ENCODE measurements at places on chromosomes 4 and X. TPM values are rescaled to one million over a fixed set of nuclear protein-coding genes. Genes with fewer than 3 reads are reported as not detected.

- no peak for DNase-seq
Observed at GRCh38 chrX:97215186-97215585, 331.5 kb downstream of the RPA4 start.

RHOXF2 gene
- not detected for total RNA-seq

SH3BP2 gene
- 61.7 TPM for total RNA-seq

GRCh38 chrX:38346150-38346549 lies 6.3 kb upstream of the OTC start:
- no peak for DNase-seq

ETFDH gene
- 18.6 TPM for total RNA-seq

DNA sequence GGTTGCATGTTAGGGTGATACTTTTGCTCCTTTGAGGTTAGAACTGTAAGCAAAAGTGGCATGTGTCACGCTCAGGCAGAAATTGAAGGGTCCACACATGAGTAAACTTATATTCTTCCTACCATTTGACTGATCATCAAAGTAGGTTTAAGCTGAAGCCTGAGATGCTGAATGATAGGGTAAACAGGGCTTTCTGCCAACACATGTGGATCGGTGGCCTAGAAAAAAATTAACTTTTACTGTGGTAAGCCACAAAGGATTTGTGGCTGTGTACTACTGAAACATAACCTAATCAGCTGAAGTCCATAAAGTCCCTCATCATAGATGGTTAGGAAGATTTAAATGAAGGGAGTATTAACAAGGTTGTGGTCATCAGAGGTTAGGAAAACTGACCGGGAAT lies 1070.1 kb downstream of the STPG2 start:
- no peak for DNase-seq

DNA sequence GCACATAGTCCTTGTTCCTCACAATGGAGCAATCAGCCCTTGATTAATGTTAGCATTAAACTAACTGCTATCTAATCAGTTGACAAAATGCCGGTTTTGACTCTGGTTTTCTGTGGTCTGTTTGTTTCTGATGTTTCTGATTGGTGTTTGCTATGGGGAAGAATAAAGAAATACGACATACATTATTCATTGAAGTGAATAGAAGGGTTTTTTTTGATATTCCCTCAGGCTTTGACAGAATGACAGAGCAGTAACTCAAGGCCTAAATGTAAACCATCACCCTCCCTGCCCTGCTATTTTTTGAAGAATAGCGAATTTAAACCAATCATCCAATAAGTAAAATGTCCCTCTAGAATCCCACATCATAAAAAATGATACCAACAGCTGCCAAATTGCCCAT lies 65.5 kb upstream of the HS3ST1 start:
- no peak for DNase-seq

GRCh38 chrX:136266828-136267227 lies 15.6 kb upstream of the MAP7D3 start:
- DNase-seq, result no peak

DNA sequence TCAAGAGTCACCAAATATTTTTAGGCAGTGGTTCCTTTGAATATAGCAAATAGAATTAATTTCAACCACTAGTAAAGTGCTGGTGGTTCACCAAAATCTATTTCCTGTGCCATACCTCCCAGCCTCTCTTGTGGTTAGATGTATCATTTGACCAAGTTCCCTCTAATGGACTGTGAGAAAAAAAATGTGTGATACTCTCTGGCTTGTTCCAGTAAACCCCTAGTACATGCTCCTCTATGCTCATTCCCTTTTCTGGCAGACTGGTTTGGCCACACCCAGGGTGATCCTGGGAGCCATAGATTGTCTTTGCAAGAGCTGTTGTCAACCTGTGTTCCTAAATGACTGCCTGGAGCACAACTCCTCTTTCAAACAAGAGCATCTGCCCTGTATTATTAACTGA lies 109.5 kb downstream of the FRAS1 start:
- DNase-seq, result no peak

GRCh38 chr4:29861307-29861706 lies 858.9 kb upstream of the PCDH7 start:
- DNase-seq, result no peak

GRCh38 chr4:111540671-111541070 lies 604.6 kb upstream of the FAM241A start:
- DNase-seq, result no peak

DNA sequence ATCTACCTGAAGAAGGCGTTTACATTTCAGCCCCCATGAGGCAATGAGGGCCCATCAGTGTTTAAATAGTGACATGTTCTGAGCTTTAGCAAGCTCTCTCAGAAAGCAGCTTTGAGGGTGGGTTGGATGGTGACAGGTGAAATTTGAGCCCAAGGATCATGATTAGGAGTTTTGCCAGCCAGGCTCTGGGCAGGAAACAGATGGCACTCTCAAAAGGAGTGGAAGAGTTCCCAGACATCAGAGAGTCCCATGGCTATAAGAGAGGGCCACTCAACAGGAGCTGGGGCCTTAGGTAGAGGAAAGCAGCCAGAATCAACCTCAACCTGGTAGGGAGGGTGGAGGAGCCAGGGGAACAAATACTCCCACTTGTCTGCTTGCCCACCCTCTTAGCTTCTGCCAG lies 499.8 kb downstream of the MID1IP1 start:
- no peak for DNase-seq
